ENCODE measurements at places on chromosomes 3 and 15.
A peak's percentile ranks its signal among the peaks of the same experiment; 100 is the strongest.

DNA sequence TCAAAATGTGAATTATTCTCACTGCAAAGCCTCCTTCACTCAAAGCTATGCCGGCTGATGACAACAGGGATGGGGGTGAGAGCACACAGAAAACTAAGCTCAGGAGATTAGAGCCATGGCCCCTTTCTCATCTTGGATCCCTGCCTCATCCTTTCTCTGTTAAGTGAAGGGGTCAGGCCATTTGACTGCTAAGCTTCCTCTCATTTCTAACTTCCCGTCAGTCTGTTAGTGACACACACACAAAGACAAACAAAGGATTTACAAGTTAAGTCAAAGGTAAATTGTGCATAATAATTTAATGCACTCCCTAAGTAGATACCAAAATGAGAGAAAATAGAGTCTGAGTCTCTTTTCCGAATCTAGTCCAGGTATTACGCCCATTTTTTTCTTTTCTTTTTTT, 1.2 kb downstream of the SS18L2 start:
- no peak for DNase-seq

GRCh38 chr3:12658593-12659058, 5.3 kb downstream of the RAF1 start:
- DNase-seq: no peak

GRCh38 chr15:59691194-59691805, 2.2 kb upstream of the BNIP2 start:
- peak; percentile 36 for DNase-seq

DNA sequence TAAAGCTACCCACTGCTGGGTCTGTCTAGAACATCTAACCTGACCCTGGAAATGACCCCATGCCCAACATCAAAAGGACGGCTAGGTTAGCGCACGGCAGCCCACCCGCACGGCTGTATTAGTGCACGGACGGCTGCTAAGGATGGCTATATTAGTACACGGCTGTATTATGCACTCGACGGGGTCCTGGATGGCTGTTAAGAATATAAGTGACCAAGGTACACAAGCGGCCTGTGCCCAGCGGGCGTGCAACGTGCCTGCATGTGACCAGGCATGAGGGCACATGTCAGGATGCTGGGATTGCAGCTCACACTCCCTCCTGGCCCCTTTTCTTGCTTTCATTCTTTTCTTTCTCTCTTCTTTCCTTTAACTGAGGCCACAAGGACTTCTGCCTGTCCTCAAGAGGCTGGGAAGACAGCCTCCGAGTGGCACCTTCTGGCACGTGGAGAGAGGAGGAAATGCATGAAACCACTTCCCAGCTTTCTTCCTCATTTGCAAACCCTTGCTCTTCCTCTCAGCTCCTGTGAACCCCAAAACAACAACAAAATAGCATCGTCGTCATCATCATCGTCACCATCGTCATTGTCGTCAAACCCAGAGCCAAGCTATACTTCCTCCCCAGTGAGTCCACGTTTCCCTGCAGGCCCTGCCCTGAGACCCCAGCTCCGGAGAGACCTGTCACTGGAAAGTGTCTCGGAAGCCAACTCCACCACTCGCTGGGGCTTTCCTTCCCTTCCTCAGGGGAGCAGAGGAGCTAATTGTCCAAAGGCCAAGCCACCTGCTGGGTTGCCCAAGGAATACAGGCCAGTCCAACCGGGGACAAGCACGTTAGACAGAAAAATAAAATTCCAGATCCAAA, 101.8 kb downstream of the CHSY1 start:
- no peak for DNase-seq

- DNase-seq: peak; percentile 87
These were observed at the start of gene MCTP2 for GRCh38 chr15:94230883-94231722. TSS of gene MCTP2 (plus strand) at chr15:94231561. CDS start at chr15:94298266, 66,705 bp downstream.

All from activated naive CD8-positive, alpha-beta T cell treated with anti-CD3 and anti-CD28 coated beads, Interleukin-2, amount 50 U/mL, for 24 hours (primary cell).